ENCODE measurements at places on chromosomes 4 and X.

- DNase-seq = no peak
These were observed 541 bp upstream of the FIP1L1 start for GRCh38 chr4:53376900-53377299.

DNA sequence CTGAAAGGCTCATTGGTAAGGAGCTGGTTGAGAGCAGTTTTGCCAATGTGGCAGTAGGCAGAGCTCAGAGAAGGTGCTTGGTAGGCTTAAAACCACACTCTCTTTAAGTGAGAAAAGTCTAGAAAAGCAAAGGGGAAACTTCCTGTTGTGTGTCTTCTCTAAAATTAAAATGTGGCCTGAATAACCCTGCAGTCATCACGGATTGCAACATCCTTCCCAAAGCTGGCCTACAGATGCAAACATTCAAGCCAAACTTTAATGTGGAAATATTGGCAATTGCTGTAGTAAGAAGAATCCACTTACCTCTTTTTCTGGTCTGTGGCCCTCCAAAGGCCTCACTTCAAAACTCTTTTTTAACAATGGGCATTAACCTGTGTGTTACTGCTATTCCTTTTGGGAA, 348.5 kb downstream of the OPHN1 start:
- DNase-seq = no peak

GRCh38 chr4:145830699-145831098, 107.9 kb downstream of the ZNF827 start:
- DNase-seq = no peak

GRCh38 chr4:153205757-153206156, 1.5 kb downstream of the TRIM2 start:
- DNase-seq = peak; percentile 62

DNA sequence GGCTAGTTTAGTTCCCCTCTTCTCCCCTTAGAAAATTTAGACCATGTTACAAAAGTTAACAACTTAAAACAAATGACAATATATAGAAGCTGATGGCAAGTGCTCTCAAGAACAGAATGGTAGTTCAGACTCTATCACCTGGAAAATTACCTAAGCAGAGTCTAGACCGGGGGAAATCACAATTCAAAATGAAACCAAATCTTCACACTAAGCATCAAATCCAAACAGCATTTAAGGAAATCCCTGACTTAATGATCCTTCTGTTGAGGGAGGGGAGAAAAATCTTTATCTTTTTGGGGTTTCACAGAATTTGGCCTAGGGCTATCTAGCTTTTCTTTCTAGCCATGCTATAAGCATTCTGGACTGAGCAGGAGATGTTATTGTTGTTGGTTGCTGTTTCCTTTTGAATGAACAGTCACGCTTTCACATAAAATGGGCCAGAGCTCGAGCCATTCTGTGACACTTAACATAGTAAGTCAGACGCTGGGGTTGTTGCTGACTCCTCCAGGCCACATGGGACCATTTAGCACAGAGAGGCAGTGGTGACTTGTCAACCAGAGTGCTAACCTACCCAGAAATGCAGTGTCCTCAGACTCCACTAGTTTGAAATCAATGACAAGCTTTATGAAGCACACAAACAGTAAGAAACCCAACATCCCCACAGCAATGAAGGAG, 16.0 kb upstream of the LSM6 start:
- no peak for DNase-seq

GRCh38 chr4:52728691-52729240, 22.5 kb downstream of the ERVMER34-1 start:
- DNase-seq = no peak

GRCh38 chr4:77827343-77827742, 8.2 kb upstream of the CNOT6L start:
- no peak for DNase-seq

DNA sequence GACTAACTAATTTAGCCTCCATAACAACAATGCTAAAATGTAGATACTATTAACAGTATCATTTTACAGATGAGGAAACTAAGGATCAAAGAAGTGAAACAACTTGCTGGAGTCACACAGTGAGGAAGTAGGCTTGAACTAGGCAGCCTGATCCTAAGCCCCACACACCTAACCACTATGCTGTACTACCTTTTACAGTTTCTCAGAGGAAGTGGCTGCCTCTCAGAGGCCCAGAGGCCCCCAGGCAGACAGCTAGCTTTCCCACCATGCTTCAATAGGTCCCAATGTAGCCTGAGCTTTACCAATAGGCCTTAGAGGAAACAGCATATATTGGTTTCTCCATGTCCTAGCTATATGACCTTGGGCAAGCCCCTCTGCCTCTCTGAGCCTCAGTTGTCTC, 69.4 kb upstream of the PJA1 start:
- no peak for DNase-seq

- no peak for DNase-seq
These were observed 24.4 kb upstream of the CFAP299 start for GRCh38 chr4:80311130-80311529.

- peak; percentile 3 for DNase-seq
These were observed 68.3 kb downstream of the FMR1NB start for GRCh38 chrX:148049441-148049840.

GRCh38 chr4:153207567-153207966, 3.3 kb downstream of the TRIM2 start:
- DNase-seq = peak; percentile 10

DNA sequence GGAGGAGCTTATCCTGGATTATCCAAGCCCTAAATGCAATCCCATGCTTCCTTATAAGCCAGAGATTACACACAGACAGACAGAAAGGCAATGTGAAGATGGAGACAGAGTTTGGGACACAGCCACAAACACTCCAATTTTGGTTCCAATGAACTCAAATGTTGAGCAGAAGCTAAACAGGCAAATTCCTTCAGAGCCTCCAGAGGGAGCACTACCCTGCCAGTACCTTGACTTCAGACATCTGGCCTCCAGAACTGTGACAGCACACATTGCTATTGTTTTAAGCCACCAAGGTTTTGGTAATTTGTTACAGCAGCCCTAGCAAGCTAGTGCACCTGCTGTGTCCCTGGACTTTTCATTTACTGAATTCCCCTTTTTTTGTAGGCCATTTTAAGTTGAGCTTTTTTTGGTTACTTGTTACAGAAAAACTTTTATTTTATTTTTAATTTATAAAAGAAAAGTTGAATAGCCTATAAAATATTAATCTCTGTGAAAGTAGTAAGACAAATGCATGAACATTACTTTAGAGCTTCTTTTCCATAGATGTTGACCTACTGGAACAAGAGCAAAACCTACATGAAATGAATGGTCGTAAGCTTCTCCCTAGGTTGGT, 33.4 kb upstream of the SRD5A3 start:
- DNase-seq = no peak

GRCh38 chr4:7227008-7227407, 34.7 kb downstream of the SORCS2 start:
- DNase-seq = no peak

DNA sequence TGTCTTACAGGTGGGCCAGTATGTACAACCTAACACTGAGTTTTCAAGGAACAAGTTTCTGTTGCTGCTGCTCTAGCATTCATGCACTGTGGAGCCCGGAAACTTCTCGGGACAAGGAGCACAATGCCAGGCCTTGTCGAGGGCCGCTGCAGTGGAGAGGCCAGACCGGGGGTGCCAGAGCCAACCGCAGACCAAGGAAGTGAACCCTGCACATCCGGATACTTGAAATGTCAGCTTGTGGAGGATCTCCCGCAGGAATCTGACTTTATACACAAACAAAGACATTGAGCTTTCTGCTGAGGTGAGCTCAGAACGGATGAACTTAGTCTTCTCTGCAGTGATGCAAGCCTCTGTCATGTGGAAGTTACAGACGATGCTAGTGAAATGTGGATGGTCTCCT, 99.5 kb downstream of the ZNF827 start:
- no peak for DNase-seq

DNA sequence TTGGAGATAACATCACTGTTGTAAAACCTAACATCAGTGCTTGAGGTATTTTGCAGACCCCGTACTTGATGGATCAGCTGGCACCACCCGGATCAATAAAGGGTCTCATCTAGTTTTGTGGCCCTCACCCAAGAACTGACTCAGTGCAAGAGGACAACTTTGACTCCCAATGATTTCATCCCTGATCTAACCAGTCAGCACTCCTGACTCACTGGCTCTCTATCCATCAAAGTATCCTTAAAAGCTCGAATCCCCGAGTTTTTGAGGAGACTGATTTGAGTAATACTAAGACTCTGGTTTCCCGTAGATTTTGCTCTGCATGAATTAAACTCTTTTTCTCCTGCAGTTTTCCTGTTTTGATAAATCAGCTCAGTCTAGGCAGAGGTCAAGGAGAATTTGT, 2498.1 kb downstream of the PCDH7 start:
- no peak for DNase-seq

- DNase-seq = peak; percentile 43
These were observed at the start of gene RAB33B for GRCh38 chr4:139454111-139455045. RAB33B (plus strand) TSS chr4:139454121; CDS start chr4:139454196, 75 bp downstream.

DNA sequence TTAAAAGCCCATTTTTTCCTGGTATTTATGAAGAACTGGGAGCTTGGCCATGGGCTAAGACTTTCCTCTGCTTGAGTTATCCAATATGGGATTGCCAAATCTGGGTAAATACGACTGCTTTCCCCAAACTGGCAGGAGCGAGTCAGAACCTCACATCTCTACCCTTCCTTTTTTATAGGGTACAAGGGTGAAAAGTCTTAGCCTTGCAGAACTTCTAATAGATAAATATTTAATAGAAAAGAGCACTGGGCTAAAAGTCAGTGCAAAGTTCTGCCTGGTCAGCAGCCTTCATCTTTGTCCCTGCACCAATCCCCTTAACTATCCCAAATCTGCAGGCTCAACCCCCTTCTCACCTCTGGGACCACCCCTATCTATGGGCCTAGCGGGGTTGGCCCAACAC, 61.6 kb upstream of the ACSL1 start:
- DNase-seq = no peak

DNA sequence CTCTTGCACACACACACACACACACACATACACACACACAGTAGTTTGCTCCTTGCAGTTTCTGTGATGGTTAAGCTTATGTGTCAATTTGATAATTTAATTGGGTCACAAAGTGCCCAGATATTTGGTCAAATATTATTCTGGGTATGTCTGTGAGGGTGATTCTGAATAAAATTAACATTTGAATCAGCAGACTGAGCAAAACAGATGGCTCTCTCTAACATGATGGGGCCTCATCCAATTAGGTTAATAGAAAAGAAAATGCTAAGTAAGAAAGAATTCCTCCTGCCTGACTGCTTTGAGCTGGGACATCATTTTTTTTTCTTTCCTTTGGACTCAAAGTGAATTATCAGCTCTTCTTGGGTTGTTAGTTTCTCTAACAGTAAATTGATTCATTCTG, 191.2 kb upstream of the INTU start:
- no peak for DNase-seq

DNA sequence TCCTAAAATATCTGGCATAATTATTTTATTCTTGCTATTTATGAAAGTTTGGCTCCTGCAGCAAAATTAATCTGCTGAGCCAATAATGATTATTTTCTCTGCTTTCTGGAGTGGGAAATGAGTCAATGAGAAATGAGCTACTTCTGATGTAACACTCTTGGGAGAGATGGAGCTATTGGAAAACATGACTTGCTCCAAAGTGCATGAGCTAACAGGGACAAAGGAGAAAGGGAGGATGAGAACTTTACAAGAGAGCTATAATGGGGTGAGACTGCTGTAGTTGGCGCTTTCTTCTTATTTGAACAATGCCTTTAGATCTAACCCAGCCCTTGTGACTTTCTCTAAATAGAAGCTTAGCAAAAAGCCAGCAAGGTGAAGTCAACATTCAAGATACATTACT, 615.1 kb downstream of the ANKRD50 start:
- DNase-seq = no peak

- peak; percentile 74 for DNase-seq
These were observed 7.8 kb upstream of the SH3TC1 start for GRCh38 chr4:8191136-8191747.

DNA sequence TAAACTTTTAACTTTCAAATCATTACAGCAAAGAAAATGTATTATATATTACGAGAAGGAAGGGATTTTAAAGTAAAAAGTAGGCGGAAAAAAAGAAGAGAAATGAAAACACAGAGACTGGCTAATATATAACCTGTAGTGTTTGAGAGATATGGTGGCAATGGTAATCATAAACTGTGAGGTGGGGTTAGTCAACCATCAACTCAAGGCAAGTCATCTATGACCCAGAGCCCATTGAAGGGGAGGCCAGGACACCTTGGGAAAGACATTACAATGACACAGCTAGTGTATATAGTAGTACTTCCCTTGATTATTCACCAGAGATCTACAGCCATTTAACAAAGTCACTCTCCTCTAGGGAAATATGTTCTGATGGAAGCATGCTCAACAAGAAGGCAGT, 423.9 kb upstream of the PITX2 start:
- DNase-seq = no peak

- no peak for DNase-seq
These were observed 183.5 kb downstream of the PCDH7 start for GRCh38 chr4:30903502-30904214.

- no peak for DNase-seq
These were observed 1.1 kb upstream of the BDH2 start for GRCh38 chr4:103100691-103101090.

- DNase-seq = peak; percentile 28
These were observed at the start of gene TMEM47 for GRCh38 chrX:34656842-34657725. TMEM47 (minus strand) TSS chrX:34657285; CDS start chrX:34657029, 256 bp downstream.

GRCh38 chr4:42417550-42417949, 20.3 kb downstream of the SHISA3 start:
- DNase-seq = no peak

- DNase-seq = no peak
These were observed 477.1 kb downstream of the DTHD1 start for GRCh38 chr4:36758312-36759178.

- peak; percentile 61 for DNase-seq
These were observed 31.1 kb downstream of the CEP44 start for GRCh38 chr4:174314770-174315169.

DNA sequence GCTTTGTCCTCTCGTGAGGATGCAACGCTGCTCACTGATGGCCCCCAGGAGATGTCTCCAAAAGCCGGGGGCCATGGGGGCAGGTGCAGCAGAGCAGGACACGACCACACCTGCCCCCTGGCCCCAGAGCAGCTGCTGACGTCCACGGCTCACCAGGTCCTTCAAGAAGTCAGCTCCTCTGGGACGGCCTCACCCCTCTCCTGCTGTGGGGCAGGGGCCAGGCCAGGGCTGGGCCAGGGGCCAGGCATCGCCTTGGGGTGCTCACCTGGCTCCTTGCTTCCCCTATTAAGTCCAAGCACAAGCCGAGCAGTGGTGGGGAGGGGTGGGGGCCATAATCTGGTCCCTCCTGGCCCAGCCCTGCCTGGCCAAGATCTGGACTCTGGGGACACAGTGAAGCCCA, 28.6 kb upstream of the MXD4 start:
- no peak for DNase-seq

DNA sequence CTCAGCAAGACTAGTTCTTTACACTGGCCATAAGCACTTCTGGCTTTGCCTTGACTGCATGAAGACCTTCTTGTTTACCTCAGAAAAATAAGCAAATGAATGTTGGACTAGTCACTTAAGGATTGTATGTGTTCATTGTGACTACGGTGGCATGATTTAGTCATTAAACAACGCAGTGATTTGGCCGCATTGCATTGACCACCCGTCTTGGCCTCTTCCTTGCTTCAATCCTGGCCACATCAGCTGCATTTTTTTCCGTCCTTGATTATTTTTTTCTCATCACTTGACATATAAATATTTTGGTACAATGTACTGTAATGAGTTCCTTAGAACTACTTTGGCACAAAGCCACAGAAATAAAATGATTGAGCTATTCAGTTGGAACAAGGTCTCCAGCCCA, 656.2 kb downstream of the RAB28 start:
- no peak for DNase-seq
